ENCODE measurements at places on chromosomes 6 and 20.
A peak's percentile ranks its signal among the peaks of the same experiment; 100 is the strongest.

DNA sequence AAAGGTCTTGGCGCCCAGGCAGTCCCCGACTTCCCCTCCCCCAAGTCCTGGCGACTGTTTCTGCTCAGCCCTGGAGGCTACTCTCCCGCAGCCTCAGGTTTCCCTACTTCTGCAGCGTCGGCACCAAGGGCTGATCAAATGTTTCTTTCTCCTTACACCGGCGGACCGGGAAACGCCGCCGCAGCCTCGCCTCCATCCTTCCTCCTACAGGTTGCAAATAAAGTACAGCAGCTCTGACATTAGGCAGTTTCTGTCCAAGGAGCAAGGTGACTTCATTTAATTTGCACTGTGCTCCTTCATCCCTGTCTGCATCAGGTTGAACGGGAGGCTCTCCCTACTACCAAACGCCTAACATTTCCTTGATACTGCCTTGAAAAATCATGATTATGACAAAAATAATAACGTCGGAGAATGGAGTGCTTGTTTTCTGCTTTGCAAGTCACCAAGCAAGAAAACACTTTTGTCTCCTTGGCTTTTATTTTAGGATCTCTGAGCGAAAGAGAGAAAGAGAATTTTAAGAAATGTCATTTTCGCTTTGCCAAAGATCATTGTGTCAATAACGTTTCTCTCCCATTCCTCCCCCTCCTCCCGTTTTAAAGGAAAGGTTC is 1.0 kb downstream of the CLIC5 start:
- no peak for DNase-seq

DNA sequence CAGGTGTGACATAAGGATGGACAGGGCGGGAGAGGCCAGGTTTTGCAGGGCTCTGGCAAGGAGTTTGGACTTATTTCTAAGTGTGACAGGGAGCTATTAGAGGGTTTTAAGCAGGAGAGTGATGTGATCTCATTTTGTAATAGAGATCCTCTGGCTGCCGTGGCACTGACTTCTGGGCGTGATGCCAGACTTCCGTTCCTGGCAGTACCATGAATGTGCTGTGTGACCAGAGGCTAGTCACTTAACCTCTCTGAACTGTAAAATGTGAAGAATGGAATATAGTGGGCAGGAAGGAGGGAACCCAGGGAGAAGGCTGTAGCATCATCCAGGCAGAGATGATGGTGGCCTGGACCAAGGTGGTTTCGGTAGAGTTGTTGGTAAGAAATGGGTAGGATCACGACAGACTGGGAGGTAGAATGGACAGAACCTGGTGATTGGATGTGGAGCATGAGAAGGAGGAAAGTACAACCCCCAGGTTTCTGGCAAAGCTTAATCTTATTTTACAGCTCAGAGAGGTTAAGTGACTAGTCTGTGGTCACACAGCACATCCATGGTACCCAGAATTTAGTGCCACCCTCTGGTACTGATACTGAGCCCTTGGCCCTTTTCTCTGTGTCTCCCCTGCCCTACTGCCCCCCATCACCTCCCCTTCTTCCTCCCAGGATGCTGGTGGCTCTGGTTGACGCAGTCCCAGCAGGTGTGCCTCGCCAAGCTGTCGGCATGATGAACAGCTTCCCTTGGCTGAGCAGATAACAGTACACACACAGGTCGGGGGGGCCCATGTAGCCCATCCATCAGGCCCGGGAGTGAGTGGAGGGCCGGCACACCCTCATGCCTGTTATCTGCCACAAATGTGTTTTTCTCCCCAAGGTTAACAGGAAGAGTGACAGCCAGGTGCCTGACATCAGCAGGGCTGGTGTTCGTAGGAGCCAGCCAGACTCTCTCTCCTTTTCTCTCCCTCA is 52.9 kb upstream of the CTNNBL1 start:
- no peak for DNase-seq

DNA sequence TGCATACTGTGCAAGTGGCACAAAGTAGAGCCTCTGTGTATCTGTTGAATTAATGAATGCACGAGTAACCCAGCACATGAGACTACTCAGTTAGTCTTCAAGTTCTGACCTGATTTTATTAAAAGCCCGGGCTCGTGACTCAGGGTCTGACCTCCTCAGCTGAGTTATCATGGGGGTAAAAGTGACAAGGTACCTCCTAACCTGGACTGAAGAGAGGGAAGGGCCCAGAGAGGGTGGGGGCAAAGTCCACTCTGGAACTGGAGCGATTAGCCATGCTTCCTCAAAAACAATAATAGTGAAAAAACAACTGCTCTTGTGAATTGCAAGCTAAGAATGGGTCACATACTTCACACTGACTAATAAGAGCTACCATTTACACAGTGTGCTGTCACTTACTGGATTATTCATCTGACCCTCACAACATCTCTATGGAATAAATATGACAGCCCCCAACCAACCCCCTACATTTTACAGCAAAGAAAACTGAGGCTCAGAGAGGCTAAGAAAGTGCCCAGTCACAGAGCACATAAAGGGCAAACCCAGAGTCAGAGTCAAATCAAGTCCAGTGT is 26.7 kb downstream of the TRERF1 start:
- no peak for DNase-seq

DNA sequence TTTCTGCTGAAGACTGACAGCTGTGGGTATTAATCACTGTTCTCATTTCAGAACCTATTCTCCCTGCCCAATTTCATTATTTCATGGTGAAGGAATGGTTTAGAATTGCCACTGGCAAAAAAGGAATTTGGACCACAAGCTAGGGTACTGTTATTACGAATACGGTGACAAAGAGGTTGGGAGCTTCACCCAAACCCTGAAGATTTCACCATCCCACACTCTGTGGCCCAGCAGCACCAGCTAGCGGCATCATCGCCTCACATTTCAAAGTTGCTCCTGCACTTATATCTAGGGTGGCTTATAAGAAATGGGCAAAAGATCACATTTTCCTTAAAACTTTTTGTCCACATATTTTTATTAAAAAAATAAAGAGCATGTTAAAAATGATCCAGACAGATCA is 236.1 kb downstream of the SYNDIG1 start:
- DNase-seq: peak; percentile 48

GRCh38 chr6:46476301-46476700 is 14.9 kb downstream of the RCAN2 start:
- DNase-seq: no peak

GRCh38 chr20:25459916-25460535 is 52.6 kb downstream of the GINS1 start:
- DNase-seq: no peak

DNA sequence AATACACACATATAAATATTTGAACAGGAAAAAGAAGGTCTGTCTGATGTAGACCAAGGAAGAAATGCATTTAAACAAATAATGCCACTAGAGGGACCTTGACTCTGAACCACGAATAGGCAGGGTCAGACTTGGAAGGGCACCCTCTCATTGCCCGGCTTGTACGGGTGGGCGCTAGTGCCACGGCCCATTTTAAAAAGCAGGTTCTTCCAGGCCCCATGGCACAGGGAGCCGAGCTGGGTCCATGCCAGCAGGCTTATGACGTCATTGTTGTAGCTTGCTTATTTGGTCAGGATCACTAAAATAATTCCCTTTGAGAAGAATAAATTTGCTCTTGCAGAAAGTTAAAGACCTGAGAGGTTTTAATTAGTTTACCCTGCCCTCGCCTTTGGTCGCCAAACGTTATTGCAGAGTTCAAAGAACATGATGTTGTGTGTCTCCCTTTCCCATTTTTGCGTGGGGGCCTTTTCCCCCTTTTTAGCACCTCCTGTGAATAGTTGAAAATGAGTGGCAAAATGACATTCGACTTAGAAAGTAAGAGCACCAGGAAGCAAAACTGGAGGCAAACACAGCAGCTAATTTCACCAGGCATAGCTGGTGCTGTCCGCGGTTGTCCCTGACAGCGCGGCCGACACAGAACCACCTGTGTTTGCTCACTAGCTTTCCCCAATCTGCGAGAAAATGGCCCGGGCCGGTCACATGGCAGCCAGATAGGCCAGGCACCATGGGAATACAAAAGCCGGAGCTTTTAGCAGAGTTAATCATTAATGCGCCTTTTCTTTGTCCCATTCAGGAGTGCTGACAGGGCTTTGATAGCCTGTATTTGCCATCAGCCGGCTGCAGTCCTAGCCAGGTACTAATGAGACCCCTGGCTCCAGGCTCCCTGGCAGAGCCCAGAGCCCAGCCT is 93.8 kb downstream of the FOXA2 start:
- no peak for DNase-seq

DNA sequence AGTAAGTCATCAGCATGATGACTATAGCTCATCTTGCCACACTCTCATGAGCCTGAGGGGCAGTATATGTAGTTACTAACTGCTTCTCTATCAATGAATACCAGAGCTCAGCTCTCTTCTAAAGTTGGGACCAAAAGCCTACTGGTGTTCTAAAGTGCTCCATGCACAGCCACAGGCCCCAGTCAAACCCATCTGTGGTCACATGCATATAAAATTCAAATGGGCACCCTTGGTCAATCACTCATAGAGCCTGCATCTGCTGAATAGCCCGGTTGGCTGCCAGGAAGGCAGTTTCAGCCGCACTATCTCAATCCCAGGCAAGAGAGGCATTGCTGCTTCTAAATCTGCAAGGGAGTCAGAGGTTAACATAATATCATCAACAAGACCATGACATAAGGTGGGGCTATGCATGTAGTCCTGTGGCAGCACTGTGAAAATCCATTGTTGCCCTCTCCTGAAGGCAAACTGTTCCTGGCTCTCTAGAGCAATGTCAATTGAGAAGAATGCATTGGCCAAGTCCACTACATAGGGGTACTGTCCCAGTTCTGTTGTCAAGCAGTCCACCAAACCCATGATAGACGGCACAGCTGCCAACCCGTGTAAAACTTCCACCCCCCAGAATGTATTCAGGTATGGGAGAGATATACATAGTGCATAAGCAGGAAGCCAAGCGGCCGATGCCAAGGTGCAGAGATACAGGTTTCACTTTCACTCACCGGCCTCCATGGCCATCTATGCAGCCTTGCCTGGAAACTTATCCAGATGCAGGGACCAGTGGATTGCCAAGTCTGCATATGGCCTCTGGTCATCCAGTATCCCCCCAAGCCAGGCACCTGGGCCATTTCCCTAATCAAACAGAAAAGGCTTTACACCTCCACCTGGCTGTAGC is 76.2 kb downstream of the ALDH8A1 start:
- no peak for DNase-seq

DNA sequence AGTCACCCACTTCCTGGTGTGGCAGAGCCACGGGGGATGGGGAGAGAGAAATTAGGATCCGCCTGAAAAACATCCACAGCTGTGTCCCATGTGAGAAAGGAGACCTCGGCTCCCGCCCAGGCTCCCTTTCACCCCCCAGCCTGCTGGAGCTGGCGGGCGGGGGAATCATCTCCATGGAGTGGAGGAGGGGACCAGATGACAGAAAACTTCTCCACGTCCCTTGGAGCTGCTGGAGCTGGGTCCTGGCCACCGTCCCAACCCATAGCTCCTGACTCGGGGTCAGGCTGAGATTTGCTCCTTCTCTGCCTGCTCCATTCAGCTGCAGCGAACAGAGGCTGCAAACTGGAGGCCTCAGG is 113.8 kb downstream of the CEBPB start:
- DNase-seq: peak; percentile 97

- no peak for DNase-seq
Observed at GRCh38 chr6:33874136-33874760, 70.4 kb upstream of the MLN start.

- DNase-seq: no peak
Observed at GRCh38 chr6:24385536-24386269, 17.0 kb upstream of the MRS2 start.

- DNase-seq: no peak
Observed at GRCh38 chr6:44039191-44039719, 88.0 kb downstream of the MRPL14 start.

DNA sequence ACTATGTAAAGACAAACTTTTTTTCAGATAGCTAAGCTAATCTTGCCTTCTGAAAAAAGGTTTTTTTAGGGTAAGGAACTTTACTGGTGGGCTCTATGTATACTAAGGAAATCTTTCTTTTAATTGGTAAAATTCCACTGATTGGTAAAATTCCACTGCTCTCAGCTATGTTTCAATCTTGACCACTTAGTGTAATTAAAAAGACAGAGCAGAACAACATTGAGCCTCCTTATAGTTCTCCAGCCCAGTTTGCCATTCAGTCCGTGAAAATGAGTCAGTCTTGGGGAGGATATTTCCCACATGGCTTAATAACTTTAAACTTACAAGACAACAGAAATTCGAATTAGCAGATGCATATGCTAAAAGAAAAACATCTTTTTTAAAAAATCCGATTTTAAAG is 92.7 kb downstream of the EYA4 start:
- DNase-seq: no peak

- no peak for DNase-seq
Observed at GRCh38 chr20:38216746-38217595, 43.6 kb downstream of the KIAA1755 start.

DNA sequence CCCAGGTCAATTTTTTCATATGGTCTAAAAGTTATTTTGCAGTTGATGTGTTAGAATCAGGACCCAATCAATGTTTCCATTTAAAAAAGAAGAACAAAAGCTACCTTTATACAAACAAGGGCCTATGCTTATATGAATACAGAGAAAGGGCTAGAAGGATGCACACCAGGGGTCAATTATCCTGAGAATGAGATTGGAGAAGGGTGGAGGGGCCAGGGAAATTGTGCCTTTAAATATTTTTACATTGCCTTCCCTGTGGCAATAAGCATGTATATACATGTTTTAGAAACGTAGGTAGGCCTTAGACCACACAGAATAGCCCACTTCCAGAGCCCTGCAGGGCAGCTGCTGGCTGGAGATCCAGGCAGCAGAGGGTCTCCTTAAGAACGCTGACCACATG is 12.7 kb downstream of the EXOC2 start:
- DNase-seq: no peak

- DNase-seq: no peak
Observed at GRCh38 chr6:46104209-46104608, 25.6 kb upstream of the ENPP4 start.

GRCh38 chr6:139186692-139187091 is 51.8 kb downstream of the HECA start:
- no peak for DNase-seq

- no peak for DNase-seq
Observed at GRCh38 chr6:121925534-121926255, 473.8 kb upstream of the HSF2 start.

- DNase-seq: no peak
Observed at GRCh38 chr20:35009665-35010328, 54.1 kb downstream of the MYH7B start.

DNA sequence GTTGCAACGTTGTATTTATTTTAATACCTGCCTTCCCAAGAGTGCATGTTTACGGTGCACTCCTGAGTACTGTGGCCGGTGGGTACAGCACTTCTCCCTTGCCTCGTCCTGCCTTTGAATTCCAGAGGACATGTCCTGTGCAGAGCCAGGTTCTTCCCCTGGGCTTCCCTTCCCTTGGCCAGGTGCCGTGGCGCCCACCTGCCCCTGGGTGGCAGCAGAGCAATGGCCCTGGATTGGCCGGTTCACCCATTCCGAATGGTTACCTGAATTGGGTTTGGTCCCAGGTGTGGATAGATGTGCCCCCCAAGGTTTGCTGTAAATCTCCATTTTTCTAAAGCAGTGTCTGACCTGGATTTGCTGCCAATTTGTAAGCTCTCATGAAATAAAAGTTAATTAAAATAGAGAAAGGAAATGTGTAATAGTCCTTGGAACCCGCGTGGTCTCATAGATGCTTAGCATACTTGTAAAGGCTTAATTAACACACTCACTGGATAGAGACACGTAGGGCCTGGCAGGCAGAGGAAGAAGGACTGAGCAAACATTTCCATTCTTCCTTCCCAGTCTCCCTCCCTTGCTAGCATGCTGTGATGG is 40.6 kb downstream of the DTD1 start:
- no peak for DNase-seq

- DNase-seq: no peak
Observed at GRCh38 chr6:125073071-125073470, 80.5 kb upstream of the TPD52L1 start.

GRCh38 chr6:26521600-26522391 is 16.4 kb upstream of the HMGN4 start:
- DNase-seq: peak; percentile 87

GRCh38 chr6:128710315-128710714 is 172.6 kb upstream of the LAMA2 start:
- peak; percentile 44 for DNase-seq
